ENCODE measurements at places on chromosomes 6 and 20.
A peak's percentile ranks its signal among the peaks of the same experiment; 100 is the strongest.

DNA sequence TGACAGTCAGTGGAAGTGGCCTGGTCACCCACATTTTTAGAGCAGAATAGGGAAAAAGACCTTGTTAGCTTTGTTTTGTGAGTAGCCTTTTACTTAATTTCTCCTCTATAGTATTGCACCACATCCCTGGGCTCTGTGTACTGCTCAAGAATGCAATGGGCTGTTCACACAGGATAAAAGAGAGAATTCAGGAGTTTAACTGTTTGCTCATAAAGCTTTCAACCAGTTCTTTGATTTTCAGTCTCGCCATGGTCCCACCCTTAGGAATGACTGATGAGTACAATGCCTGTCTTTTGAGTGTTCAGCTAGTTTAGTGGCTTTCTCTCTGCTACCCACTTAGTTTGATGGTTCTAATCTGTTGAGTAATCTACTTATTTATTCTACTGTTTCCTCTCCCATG, 129.7 kb downstream of the PLG start:
- no peak for DNase-seq

DNA sequence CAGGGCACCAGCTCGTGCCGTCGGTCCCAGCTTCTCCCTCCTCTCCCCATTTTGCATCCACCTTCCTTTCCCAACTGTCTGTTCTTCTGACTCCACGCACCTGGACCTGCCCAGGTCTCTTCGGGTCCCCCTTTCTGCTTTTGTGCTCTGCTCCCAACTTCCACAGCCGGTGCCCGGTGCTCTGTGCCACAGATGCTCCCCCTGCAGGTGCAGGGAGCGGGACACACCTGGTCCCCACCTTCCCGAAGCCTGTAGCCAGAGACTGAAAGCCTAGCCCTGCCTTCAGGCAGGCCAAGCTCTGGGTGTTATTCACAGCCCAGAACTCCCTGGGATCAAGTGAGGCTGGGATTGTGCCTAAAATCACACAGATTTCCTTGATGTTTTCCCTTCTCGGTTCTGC, 24.6 kb upstream of the BMP7 start:
- no peak for DNase-seq

DNA sequence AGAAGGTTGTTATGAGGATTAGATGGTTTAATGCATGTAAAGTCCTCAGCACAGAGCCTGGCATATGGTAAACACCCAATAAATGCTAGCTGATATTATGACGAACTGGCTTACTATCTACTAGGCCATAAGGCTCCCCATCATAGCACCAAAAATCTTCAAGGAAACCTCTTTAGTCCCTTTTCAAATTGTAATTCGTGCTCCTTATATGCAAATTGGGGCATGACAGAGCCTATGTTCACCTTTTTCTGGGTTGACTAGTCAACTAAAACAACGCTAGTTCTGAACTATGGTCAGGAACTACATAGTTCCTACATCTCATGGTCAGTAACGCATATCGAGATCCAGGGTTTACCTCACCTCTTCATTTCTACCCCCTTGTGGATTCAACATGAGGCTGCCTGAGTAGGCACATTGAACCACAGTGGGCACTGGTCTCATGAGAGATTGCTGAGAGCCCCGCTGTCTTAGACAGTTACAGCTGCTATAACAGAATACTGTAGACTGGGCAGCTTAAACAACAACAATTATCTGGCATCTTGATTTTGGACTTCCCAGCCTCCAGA, 97.2 kb upstream of the TNFAIP3 start:
- no peak for DNase-seq

DNA sequence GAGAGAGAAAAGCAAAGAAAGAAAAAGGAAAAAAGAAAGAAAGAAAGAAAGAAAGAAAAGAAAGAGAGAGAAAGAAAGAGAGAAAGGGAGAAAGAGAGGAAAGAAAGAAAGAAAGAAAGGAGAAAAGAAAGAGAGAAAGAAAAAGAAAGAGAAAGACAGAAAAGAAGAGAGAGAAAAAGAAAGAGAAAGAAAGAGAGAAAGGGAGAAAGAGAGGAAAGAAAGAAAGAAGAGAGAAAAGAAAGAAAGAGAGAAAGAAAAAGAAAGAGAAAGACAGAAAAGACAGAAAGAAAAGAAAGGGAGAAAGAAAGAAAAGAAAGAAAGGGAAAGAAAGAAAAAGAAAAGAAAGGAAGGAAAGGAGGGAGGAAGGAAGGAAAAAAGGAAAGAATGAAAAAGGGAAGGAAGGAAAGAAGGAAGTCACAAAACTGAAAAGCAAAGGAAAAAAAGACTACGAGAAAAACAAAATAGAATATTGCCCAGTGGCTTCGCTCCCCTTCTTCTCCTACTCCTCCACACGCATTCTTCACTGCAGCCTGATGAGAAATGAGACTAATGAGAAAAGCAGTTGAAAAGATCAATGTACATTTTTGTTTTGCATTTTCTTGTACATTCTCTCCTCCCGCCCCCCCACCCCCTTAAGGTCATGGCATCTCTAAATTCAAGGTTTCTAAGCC, 170.0 kb downstream of the SOD2 start:
- no peak for DNase-seq

DNA sequence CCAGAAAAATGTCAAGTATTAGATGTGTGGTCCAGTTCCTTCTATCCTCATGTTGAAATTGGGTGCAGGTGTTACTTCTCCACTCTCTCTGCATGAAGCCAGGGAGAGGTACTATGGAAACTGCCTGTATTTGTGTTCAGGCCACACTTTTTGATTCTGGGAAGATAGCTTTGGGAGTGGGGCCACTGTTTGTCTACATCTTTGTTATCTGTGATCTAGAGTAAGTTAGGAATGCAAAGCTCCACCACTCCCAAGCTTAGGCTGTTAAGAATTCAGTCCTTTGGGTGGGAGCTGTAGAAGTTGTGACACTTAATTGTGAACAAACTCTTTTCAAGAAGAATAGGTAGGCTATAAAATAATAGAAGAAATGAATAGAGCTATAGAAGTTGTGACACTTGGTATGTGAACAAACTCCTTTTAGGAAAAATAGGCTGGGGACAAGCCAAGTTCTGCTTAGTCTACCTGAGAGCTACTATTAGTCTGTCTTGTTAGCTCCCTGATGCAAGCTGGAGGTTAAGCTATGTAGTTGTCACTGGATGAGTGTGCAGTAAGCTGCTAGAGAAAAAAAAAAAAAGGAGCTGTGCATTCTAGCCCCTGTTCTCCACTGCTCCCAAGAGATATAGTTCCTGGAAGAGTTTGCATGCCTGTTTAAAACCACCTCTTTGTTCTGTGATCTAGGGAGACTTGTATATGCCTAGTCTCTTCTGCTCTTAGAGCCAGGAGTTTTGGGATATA, 7.1 kb upstream of the GFRAL start:
- DNase-seq: no peak

DNA sequence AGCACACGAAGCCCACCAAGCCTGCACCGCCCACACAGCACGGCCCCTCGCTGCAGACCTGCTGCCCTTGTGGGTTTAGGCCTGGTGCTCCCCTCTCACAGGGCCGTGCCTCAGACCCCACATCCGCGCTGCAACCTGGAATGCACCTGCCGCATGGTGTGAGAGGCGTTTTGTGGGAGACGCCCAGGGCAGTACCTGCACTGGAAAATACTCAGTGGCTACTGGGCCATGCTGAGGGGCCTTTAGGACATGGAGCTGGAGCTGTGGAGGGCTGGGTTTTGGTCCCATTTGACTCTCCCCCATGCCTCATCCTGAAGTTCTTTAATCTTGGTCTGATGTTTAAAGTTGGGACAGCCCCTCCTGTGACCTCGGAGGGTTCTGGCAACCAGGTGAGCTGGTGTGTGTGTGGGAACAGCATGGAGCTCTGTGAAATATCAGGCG, 116.3 kb downstream of the ERMARD start:
- DNase-seq: no peak

GRCh38 chr6:74607934-74608333, 597.9 kb downstream of the COL12A1 start:
- DNase-seq: no peak

GRCh38 chr6:41748542-41748941, 1.3 kb upstream of the PGC start:
- DNase-seq: no peak

GRCh38 chr6:121896363-121896762, 460.9 kb downstream of the GJA1 start:
- no peak for DNase-seq

GRCh38 chr6:350371-350770, 41.2 kb upstream of the IRF4 start:
- no peak for DNase-seq

DNA sequence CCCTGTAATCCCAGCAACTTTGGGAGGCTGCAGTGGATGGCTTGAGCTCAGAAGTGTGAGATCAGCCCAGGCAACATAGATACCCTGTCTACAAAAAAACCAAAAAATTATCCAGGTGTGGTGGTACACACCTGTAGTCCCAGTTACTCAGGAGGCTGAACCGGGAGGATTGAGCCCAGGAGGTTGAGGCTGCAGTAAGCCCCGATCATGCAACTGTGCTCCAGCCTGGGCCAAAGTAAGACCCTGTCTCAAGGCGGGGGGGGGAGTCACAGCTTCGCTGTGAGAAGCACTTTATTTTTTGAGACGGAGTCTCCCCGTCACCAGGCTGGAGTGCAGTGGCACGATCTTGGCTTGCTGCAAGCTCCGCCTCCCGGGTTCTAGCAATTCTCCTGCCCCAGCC, 54.2 kb downstream of the EZR start:
- DNase-seq: no peak

DNA sequence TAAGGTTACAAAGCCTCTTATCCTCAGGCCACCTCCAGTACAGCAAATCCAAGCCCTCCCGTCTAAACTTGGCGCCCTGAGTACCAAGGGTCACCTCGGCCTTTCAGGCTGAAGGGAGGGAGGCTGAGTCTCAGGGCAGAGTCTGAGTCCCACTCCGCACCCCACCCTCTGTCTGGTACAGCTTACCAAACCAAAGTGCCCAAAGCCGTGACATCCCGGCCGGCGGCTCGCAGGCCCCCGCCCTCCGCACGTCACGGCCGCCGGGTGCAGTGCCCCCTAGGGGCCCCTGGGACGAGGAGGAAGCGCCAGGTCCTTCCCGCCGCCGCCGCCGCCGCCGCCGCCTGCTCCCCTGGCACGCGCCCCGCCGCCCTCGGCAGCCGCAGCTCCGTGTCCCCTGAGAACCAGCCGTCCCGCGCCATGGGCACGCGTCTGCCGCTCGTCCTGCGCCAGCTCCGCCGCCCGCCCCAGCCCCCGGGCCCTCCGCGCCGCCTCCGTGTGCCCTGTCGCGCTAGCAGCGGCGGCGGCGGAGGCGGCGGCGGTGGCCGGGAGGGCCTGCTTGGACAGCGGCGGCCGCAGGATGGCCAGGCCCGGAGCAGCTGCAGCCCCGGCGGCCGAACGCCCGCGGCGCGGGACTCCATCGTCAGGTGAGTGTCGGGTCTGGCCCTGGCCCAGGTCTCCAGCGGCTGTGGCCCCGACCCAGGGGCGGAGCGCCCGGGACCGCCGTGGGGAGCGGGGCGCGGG, at the start of gene MTHFD1L:
MTHFD1L (plus strand) TSS at position 297 of the 741 bp plus-strand sequence; CDS start at position 418, 121 bp downstream.
- peak; percentile 66 for DNase-seq

- DNase-seq: no peak
Observed at GRCh38 chr6:136873748-136874147, 48.4 kb upstream of the SLC35D3 start.

GRCh38 chr6:149140137-149140909, 177.2 kb upstream of the TAB2 start:
- peak; percentile 89 for DNase-seq

DNA sequence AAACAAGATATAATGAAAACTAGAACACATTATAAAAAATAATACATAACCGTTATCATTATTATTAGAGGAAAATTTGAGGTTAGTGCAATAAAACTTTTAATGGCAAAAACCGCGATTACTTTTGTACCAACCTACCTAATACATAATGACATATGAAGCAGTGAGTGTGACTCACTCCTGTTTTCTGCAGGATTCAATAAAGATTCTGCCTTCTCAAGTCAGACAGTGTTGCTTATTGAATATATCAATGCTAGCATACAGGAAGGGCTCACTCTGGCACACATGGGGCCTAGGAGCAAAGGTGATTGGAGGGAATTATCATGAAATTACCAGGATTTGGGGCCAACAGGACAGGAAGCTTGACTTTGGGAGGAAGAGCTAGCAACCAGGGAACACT, 230.8 kb upstream of the CEP162 start:
- DNase-seq: no peak

DNA sequence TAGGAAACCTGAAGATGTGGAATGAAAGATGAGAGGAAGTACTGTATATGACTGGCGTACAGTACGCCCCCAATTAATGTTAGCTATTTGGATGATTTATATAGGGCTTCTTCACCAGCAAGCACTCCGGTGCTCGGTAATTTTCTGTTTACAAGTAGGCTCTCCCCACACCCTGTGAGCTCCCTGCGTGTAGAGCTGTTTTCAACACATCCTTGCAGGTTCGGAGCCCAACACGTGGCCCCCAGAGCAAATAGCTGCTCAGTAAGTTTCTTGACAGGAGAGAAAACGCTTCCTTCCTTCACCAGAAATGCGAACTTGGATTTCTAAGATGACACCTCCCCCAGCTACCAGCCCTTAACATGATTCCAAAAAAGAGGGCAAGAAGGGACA, 1.2 kb upstream of the RAB22A start:
- DNase-seq: peak; percentile 15

GRCh38 chr20:2142649-2143048, 41.0 kb downstream of the STK35 start:
- no peak for DNase-seq

- DNase-seq: no peak
Observed at GRCh38 chr6:150492941-150493340, 106.7 kb upstream of the PLEKHG1 start.

DNA sequence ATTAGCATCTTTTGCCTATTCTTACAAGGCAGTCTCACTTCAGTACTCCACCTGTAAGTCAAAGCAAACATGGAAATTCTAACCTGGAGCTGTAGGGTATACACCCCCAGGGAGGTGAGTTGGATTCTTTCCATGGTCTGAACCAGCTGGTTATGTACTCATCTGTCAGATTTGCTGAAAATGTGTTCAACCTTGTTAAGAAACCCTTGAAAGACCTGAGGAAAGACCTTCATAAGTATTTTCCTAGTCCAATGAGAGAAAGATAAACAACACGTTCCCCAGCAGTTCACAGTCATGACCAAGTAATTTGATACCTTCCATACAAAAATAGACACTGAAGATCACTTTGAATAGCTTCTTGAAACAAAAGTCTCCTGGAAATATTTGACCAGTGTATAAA, 42.5 kb downstream of the ID4 start:
- DNase-seq: no peak

DNA sequence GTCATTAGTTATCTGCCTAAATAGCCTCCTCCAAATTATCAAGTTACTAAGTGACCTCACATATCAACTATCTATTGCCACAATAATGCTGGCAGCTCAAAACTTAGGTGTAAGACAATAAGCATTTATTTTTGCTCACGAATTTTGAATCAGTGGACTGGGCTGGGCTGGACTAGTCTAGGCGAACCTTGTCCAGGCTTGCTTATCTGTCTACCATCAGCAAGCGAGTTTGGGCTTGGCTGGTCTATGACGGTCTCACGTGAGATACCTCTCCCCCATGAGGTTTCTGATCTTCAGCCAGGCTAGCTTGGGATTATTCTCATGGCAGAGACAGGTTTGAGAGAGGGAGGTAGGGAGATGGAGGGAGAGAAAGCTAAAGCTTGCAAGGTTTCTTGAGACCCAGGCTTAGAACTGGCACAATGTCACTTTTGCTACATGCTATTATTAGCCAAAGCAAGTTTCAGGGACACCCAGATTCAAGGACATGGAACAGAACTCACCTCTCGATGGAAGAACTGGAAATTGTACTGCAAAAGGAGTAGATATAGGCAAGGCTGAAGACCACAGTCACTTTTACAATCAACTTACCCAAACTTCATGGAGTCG, 80.9 kb downstream of the WASF1 start:
- no peak for DNase-seq

GRCh38 chr6:14478381-14479225, 361.0 kb downstream of the CD83 start:
- DNase-seq: no peak

- DNase-seq: no peak
Observed at GRCh38 chr20:1327827-1328679, 886 bp downstream of the SDCBP2 start.
